ENCODE measurements at places on chromosomes 2 and 18.
A peak's percentile ranks its signal among the peaks of the same experiment; 100 is the strongest.

- DNase-seq, result no peak
Observed at GRCh38 chr2:9754532-9754887, 88.8 kb upstream of the TAF1B start.

- no peak for DNase-seq
Observed at GRCh38 chr18:78781601-78781960, 198.0 kb upstream of the SALL3 start.

DNA sequence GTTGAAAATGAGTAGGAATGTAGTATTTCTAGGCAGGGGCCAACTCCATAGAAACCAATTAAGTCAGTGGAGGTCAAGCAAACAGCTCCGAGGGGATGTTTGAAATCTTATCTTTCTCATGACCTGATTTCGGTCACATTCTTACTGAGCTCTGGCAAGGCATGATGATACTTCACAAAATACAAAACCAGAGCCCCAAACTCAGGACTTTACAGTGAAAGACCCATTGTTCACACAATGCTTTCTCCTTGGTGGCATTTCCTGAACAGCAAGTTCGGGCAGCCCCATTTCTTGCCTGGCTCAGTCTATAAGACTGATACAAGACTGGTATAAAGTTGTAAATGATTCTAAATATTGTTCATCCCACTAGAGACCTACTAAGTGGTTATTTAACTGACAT, 53.3 kb downstream of the LAMA1 start:
- DNase-seq, result no peak

GRCh38 chr2:235086481-235087184, 134.8 kb downstream of the SH3BP4 start:
- no peak for DNase-seq

- DNase-seq, result no peak
Observed at GRCh38 chr2:239590995-239591915, 190.4 kb upstream of the HDAC4 start.

- no peak for DNase-seq
Observed at GRCh38 chr2:234512884-234513669, 16.2 kb upstream of the ARL4C start.

DNA sequence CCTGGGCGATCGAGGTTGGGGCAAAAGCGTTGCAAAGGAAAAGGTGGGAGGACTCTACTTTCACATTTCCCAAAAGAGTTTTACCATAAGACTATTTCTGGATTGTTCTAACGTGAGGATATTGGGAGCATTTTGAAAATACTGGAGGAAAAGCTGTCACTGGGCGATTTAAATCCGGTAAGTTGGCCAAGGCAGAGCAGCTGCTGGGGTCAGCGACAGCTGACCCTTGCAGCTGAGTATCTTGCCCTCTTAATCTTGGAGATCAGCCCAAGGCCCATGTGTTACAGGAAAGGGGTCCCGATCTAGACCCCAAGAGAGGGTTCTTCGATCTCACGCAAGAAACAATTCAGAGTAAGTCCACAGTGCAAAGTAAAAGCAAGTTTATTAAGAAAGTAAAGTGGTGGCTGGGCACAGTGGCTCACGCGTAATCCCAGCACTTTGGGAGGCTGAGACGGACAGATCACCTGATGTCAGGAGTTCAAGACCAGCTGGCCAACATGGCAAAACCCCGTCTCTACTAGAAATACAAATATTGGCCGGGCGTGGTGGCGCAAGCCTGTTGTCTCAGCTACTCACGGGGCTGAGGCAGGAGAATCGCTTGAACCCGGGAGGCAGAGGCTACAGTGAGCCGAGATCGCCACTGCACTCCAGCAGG, 964 bp upstream of the ST3GAL5 start:
- DNase-seq, result peak; percentile 42

DNA sequence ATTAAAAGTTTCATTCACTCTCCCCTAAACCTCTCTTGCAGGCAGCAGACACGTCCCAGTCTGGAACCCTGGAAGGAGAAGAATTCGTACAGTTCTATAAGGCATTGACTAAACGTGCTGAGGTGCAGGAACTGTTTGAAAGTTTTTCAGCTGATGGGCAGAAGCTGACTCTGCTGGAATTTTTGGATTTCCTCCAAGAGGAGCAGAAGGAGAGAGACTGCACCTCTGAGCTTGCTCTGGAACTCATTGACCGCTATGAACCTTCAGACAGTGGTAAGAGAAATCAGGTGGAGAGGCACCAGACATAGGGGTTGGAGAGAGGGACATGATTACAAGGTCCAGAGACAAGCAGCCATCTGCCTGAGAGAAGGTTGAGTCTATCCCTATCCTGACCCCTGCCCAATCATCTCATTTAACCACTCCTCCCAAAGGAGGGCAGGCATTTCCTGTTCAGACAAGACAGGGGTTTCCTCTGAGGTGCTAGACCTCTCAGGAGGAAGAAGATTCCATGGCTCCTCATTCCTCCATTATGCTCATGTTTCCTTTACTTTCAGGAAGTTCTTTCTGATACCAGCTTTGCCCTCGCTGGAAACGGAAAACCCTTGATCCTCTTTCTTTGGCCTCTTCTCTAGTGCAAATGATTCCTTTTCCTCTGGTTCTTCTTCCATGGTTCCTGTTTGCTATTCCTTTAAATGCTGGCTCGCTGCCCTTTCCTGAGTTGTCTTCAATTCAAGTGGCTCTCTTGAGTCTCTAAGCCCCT, 15.1 kb downstream of the PLCD4 start:
- no peak for DNase-seq

GRCh38 chr2:55162284-55163006, 69.6 kb downstream of the CLHC1 start:
- no peak for DNase-seq

All from activated naive CD8-positive, alpha-beta T cell treated with anti-CD3 and anti-CD28 coated beads, Interleukin-2, amount 10 ng/mL, durations not matched to agents 7 days and 5 days (primary cell).